Activated T-cell treated with anti-CD3 and anti-CD28 coated beads, Interleukin-2, amount 50 U/mL, for 72 hours (primary cell): ENCODE measurements at places on chromosomes 3 and 15. TPM values are rescaled to one million over a fixed set of nuclear protein-coding genes. Genes with fewer than 3 reads are reported as not detected.

DNA sequence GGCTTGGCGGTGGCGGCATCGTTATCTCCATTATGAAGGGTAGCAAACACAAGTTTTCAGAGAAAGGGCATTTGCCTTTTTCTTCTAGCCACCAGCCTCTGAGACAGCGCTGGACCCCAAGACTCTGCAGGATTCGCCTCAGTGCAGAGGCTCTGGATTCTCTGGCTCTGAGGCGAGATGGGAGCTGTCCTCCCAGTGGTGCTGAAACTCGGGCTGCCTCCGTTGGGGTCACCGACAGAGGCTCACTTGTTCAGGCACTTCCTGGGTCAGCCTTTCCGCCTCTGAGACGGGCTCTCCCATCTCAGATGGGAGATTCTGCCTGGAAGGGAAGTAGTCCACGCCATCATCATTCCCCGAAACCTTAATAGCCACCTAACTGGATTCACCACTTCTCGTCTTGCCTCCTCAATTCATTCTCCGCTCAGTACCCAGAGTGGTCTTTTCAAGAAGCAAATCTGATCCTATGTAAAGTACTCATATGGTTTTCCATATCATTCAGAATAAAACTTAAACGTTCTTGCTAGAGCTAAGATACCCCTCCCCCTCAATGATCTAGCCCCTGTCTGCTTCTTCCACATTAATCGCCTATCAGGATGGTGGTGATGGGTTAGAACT, 76.9 kb downstream of the RHCG start:
- peak; percentile 52 for DNase-seq

Gene PSMD2
- 184 TPM for total RNA-seq

DNA sequence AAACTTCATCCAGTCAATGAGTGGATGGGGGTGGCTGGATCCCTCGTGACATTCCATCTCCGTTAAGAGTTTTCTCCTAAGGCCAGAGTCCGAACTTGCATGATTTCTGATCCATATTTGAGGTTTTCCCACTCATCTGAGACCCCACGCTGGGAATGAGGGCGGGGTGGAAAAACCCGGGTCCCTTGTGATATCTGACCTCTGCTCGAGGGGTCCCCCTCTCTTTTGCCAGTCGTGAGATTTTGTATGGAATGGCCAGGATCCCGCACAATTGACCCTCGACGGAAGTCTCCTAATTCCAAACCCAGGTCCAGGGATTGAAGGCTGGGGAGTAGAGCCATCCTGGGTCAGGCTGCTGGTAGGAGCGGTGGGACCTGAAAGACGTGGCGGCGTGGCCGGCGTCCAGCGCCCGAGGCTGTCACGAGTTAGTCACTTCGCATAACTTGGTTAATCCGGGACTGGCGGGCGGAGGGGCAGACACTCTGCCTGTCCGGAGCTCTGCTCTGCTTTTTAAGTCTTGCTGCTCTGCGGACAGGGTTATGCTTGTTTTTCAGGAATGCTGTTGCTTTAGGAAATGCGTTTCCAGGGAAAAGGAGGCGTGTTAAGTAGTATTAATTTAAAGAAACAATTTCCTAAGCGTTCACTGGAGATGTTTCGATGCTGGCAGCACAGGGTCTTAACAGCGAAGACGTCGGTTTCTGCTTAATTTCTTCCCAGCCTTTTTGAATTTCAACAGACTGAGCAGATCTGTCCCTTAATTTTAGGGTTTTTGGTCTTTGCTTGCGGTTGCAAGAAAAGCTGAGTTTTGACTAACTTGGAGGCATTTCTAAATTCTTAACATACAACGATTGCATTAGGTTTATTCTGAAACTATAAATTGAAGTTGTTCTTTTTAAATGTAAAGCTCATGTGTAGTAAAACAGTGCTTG, 69.7 kb upstream of the LRRFIP2 start:
- peak; percentile 67 for DNase-seq

Gene GTF2E1
- total RNA-seq, result 24.1 TPM

GRCh38 chr3:75089841-75090240, 475.4 kb upstream of the CNTN3 start:
- no peak for DNase-seq

DNA sequence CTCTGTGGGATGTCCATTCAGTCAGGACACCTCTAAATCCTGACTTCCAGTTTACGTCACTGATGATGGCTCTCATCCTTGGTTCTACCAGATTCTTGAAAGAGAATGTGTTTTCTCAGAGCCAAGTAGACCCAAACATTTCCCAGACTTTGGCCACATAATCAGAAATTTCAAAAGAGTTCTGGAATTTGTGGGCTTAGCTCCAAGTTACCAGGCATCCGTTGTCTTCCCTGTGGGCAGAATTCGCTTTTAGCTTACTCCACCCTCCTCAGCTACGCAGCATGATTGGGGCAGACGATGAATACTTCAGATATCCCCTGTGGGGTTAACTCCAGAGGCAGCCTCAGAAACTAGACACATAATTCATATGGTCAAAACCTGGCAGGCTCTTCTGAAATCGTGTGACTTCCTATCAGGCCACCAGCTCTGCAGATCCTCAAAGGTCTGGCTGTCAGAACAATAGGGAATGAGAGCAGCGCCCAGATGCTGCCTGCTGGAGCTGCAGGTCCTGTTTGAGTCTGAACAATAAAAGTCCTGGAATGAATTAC, 30.6 kb downstream of the CRTC3 start:
- DNase-seq, result no peak

Gene CD47
- total RNA-seq, result 153 TPM

Gene KBTBD13
- not detected for total RNA-seq

GRCh38 chr3:45965653-45966052, 22.4 kb downstream of the CXCR6 start:
- DNase-seq, result no peak

GRCh38 chr3:155229086-155229485, 64.4 kb downstream of the STRIT1 start:
- DNase-seq, result no peak

- DNase-seq, result no peak
Observed at GRCh38 chr3:169522595-169523529, 140.7 kb downstream of the MECOM start.

DNA sequence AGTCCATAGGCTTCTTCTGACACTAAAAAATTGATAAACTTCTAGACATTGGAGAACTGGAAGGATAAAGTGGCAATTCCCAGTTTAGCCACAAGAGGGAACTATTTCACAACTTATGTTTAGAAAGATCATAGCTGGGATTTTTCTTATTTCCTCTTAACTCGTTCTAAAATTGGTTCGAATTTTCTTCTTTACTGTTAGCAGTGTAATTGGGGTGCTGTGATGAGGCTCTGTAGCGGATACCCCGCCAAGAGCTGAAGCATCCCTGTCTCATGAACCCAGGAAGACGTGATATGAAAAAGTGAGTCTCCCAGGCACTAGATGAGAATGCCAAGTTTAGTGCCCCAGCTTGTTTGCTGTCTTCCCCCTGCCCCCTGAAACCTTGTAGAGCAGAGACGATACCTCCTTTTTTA, 85.1 kb downstream of the PDCD6IP start:
- DNase-seq, result peak; percentile 42

DNA sequence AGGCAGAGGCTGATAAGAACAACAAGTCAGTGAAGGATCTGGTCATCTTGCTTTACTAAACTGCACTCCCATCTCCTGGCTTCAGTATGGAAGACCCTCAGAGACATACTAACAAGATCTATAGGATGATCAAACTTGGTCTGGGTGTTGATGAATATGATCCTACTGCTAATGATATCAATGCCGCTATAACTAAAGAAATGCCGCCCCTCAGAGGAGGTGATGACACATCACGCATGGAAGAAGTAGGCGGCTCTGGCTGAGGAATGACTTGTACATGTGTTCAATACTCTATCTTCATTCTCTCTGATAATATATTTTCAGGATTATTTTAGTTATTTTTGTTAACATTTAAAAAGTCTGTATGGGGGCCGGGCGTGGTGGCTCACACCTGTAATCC, 17.5 kb upstream of the EIF2B5 start:
- no peak for DNase-seq

- no peak for DNase-seq
Observed at GRCh38 chr15:23750776-23751175, 63.7 kb upstream of the NDN start.

Gene CPLX3
- 0.17 TPM for total RNA-seq

Gene ACTR8
- 47.2 TPM for total RNA-seq

DNA sequence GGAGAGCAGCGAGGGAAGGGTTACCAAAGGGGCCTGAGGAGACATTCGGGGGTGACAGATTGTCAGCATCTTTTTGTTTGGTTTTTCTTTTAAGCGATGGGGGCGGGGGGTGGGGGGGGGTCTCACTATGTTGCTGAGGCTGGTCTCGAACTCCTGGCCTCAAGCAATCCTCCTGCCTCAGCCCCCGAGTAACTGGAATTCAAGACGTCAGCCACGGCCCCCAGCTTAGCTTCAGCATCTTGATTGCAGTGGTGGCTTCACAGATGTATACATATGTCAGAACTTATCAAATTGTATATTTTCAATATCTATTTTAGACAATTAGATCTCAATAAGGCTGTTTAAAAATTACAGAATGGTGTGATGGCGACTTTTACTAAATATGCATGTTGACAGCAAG, 30.9 kb downstream of the ZDHHC19 start:
- DNase-seq, result no peak

Gene GOLGA6A
- 0.53 TPM for total RNA-seq

DNA sequence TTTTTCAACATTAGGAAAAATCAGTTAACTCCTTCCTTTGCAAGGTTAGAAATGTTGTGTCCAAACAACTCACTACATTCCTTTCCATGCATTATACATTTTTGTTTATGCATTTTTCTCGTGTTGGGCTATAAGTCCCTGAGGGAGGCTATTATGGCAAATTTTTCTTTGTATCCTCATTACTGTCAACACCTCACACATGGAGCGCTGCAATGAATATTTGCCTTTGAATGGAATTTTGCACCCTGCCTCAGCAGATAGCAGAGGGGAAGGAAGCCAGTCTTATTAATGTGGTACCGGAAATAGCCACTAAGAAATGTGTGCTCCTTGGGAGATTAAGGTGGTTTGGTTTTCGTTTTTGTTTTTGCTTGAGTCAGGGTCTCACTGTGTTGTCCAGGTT, 134.7 kb downstream of the THSD4 start:
- DNase-seq, result no peak

- DNase-seq, result no peak
Observed at GRCh38 chr3:82883072-82883471, 1121.6 kb upstream of the GBE1 start.

GRCh38 chr3:107781253-107781652, 258.5 kb downstream of the BBX start:
- no peak for DNase-seq

DNA sequence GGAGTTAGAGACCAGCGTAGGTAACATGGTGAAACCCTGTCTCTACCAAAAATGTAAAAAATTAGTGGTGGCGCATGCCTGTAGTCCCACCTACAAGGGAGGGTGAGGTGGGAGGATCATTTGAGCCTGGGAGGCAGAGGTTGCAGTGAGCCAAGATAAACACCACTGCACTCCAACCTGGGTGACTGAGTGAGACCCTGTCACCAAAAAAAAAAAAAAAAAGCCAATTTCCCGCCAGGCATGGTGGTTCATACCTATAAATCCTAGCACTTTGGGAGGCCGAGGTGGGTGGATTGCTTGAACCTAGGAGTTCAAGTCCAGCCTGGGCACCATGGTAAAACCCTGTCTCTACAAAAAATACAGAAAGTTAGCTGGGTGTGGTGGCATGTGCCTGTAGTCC, 6.9 kb downstream of the CNOT10 start:
- DNase-seq, result no peak

- no peak for DNase-seq
Observed at GRCh38 chr3:71371282-71371681, 212.2 kb downstream of the FOXP1 start.
